ENCODE measurements at places on chromosomes 3 and 15.

- no peak for DNase-seq
Observed at GRCh38 chr3:71092665-71093064, 490.9 kb downstream of the FOXP1 start.

DNA sequence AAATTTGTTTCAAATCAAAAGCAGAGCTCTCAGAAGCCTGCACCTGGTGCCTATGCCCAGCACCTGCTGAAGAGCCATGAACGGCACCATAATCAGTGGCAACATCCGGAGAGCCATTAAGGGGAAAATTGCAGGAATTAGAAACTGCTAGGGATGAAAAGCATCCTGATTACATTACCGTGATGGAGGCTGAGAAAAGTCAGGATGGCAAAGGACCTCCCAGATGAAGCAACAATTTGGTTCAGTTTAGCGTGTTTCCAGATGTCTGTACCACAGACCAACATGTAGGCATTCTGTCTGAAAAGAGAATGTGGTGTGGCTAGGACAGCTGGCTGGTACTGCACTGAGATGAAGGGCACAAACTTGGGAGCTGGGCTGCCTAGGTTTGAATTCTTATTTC is 106.1 kb downstream of the EOMES start:
- no peak for DNase-seq

DNA sequence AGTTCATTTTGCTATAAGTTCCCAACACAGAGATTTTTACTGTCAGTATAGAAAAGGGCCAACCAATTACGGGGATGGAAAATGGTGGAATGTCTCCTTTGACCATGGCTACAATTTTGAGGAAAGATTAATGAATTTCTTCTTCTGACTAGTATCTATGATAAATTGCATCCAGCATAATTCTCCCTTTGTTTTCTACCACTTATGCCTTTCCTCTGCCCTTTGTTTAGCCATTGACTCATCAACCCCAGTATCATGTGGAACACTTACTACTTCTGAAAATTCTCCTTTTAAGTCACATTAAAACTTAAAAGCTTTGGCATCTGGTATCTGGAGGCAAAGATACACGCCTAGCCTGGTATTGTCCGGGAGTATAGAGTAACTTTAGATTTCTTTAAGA is 92.9 kb upstream of the CADPS start:
- no peak for DNase-seq

- DNase-seq, result no peak
Observed at GRCh38 chr3:66603151-66603611, 102.4 kb upstream of the LRIG1 start.

DNA sequence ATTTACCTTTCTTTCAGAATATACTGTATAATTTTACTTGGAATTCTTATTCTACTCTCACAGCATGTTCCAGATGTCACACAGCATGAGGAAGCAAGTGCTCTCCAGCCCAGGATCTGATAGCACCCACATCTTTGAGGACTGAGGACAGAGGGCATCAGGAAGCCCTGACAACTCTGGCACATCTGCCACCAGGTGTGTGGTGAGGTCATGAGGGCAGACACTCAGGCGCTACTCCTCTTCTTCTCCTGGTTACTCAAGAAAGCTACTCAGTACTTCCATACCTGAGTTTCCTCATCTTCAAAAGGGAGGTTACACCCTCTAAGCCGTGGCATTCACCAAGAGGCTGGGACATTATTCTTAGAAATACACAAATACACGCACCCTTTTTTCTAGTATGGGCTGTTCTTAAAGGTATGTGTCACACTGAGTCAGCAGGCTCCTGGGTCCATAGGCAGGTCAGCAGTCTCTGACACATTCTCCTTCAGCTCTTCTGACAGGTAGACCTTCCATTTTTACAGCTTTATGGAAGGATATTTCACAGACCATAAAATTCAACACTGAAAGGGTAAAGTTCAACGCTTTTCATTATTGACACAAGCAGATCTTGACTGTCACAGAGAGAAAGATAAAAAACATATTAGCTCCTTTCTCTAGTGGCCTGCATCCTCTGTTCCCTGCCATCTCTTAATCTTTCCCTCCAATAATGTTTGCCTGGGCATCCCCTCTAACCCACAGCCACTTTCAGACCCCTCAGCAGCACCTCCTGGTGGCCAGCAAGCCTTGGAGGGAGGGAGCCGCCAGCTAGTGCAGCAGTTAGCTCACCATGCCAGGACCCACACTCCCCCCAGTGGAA is 103.2 kb upstream of the TJP1 start:
- peak; percentile 51 for DNase-seq

Data from activated naive CD8-positive, alpha-beta T cell treated with anti-CD3 and anti-CD28 coated beads for 36 hours (primary cell).